ENCODE measurements at places on chromosomes 1 and 21.

DNA sequence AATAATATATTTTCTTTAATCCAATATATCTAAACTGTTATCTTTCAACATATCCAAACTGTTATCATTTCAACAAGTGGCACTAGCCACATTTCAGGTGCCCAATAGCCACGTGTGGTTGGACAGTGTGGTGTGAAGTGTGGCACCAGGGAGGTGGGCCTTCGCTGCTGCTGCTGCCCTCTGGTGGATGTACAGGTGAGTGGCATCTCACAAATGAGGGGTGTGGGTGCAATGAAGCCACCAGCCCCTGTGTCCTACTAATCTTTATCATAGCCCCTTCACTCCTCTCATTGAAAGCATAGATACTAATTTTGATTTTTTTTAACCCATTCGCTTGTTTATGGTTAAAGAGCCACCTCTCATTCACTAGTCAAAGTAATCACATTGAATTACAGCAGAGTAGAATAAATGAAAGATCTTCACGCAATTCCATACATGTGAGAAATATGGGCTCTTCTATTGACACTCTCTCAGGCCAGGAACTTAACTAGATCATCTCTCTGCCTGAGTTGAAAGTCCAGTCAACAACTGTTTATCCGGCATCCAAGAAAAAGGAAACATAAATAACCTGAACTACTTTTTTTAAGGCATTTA, 499.2 kb downstream of the OMA1 start:
- DNase-seq, result no peak

GRCh38 chr1:218266356-218266755, 18.7 kb upstream of the RRP15 start:
- DNase-seq, result no peak

DNA sequence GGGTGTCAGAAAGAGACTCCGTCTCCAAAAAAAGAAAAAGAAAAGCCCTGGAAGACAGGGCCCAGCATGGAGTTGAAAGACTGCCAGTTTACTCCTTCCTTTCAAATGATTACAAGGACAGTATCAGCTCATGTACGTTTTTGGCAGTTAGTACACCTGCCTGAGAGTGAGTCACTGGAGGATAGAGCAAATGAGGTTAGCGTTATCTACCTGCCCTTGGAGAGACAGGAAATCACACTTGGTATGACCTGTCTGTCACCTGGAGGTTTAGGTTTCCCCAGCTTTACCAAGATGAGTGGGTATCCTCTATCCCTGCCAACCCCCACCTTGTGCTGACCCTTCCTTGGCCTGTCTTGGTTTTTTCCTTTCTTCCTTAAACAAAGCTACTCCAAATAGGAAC, 96.8 kb upstream of the BMP8A start:
- DNase-seq, result no peak

DNA sequence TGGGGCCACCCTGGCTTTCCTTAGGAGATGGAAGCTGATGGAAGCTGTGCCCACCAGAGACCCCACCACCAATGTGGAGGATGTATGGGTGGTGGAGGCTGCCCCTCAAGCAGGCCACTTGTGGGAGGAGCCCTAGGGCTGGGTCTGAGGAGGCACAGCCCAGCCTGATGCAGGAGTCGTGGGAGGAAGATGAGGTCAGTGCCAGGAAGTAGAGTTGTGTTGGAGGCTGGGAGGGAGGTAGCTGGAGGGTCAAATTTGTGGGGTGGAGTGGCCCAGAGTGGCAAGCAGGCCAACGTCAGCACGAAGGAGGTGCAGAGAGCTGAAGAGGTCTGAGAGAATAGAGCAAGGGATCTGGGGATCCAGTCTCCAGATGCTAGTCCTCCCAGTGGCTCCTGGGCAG, 119.0 kb upstream of the USP24 start:
- DNase-seq, result no peak

GRCh38 chr1:168567007-168567406, 9.4 kb upstream of the XCL1 start:
- no peak for DNase-seq

DNA sequence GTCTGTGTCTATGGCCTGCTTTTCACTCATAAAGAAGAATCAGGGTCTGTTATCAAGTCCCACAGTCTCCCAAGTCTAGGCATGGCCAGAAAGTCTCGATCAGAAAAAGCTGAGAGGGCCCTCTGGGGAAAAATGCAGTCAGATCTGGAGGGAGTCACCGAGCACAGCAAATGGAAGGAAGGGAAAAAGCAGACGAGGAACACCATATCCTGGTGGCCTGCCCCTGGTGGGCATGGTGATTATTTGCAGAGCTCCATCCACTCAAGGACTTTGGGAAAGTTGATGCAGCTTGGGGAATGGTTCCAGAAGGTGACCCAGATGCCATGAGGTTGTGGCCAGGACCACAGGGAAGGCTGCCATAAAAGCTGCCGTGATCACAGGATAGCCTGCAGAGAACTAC, 189.1 kb downstream of the CLIC6 start:
- DNase-seq, result no peak

DNA sequence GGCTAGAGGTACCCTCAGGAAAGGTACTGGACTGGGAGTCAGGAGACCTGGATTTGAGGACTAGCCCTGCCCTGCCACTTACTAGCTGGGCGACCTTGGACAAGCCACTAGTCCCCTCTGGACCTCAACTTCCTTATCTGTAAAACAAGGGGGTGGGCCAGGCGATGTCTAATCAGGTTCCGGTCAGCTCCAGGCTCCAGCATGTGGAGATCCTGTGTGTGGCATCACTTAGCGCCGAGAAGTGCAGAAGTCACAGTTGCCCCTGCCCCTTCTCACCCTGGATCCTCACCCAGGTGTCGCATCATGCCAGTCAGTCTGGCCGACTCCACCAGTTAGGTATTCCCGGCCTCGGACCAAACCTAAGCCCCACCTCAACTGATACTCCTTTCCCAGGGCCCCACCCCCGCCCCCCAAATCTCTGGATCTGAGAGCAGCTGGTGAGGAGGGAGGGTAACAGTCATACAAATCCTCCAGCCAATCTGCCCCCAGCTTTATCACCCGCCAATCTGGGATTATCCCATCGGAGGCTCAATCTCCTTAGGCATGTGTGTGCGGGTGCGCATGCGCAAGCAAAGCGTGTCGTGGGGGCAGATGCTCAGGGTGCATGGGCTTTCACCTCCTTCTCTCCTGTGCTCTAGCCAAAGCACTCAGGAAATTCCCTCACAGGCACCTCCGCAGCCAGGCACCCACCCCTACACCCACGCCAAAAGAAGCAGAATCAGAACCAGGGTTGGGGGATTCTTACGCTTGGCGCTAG, 5.4 kb downstream of the CELF3 start:
- DNase-seq, result no peak

DNA sequence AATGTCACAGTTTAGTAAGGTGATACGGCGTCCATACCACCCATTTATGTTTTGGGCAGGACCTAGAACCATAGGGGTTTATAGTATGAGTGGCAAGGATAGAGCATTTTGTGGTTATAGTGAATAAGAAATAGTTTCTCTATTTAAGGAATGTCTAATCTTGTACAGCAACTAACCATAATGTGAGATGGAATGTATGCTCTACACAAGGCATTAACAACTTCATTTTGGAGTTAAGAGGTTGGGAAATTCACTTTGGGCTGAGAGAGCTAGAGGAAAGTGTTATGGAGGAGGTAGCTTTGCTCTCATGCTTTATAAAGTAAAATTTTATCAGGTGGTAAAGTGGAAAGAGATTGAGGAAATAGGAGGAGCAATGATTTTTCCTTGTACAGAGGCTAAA, 3.0 kb upstream of the MCL1 start:
- no peak for DNase-seq

DNA sequence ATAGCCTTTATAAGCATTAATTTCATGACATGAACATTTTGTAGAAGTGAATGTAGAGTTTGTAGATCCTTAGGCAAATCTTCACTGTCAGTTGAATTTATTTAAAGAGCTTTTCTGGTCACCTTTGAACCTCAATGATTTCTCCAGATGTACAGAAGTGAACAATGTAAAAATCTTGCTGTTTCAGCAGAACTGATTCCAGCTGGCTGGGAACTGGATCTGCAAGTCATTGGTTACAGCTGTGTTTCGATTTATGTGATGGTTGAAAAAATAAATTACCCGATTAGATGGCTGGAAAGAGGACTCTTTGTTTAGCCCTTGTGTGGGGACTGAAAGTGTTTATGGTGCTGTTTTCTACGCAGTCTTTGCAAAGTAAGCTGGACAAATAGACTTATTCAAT, 849.8 kb downstream of the USP25 start:
- no peak for DNase-seq

GRCh38 chr21:33238565-33239255, 9.0 kb downstream of the IFNAR2 start:
- no peak for DNase-seq

GRCh38 chr1:89516055-89516454, 8.6 kb upstream of the LRRC8B start:
- DNase-seq, result peak; percentile 60

GRCh38 chr1:59138402-59138801, 158.5 kb upstream of the FGGY start:
- DNase-seq, result no peak

- DNase-seq, result no peak
Observed at GRCh38 chr1:12669529-12670068, 25.7 kb downstream of the AADACL4 start.

DNA sequence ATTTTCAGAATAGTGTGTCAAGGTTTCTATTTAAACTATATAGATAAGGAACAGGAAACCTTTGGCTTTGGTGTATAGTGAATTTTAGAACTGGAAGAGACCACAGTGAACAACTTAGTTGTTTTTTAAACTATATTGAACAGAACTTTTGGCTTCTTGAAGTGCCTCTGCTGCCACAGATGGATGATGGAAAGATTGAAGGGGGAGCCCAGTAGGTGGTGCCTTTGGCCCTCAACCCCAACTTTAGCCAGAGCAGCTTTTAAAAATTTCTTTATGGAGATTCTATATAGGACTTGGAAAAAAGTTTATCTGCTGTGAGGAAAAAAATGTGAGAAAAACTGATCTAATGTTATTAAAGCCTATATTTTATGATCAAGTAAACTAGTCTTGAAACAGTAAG, 50.2 kb downstream of the SWT1 start:
- DNase-seq, result no peak

GRCh38 chr1:91700332-91700731, 185.6 kb downstream of the TGFBR3 start:
- no peak for DNase-seq

GRCh38 chr1:235473806-235474205, 30.4 kb downstream of the B3GALNT2 start:
- no peak for DNase-seq

DNA sequence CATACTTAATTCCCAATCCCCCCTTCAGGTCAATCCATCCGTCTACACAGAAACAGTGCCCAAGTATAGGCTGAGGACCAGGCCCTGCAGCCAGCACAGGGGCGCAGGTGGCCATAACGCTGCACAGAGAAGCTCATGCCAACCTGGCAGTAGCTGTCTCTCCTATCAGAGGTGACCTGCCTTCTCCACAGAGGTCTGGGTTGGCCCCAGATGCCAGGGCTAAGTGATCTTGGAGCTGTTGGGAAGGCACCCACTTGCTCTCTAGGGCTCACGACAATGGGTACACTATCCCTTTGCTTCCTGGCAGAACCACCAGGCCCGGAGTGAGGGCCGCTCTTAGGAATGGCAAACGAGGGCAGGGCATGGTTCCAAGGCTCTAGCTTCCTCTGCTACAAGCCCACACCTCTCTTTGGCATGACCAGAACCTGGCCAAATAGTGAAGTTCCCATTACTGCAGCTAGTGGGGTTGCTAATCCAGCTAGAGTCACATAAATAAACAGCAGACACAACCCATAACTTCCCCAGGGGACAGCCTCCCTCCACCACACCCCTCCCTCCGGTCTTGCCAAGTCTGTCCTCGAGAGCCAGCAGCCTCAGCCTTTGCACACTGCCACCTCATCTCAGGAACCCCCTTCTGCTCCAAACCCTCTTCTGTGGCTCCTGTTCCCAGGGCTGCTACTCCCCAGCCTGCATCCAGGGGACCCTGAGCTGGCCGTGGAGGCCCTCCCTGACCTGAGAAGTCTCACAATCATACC, 113.0 kb downstream of the GLIS1 start:
- DNase-seq, result no peak

- no peak for DNase-seq
Observed at GRCh38 chr1:10070206-10070605, 37.4 kb downstream of the UBE4B start.

- no peak for DNase-seq
Observed at GRCh38 chr1:91707114-91707889, 178.6 kb downstream of the TGFBR3 start.

- DNase-seq, result no peak
Observed at GRCh38 chr1:23149114-23149513, 19.5 kb downstream of the LUZP1 start.
